ENCODE measurements at places on chromosomes 3 and 15.

DNA sequence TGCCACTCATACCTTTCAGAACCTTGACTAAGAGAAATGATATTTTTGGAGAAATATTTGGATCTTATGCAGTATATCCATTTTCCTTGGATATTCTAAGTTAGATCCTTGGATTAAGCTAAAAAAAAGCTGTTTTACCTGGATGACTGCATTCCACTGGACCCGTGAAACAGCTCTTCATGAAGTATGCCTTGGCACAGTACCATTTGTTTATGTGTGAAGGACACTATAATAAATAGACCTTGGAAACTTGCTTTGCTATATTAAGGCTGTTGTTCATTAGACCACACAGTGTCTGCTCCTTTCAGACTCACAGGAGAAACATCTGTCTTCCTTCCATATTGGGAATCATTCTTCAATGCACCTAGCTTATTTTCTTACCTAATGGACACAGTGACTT is 651.0 kb upstream of the TGFBR2 start:
- no peak for DNase-seq

DNA sequence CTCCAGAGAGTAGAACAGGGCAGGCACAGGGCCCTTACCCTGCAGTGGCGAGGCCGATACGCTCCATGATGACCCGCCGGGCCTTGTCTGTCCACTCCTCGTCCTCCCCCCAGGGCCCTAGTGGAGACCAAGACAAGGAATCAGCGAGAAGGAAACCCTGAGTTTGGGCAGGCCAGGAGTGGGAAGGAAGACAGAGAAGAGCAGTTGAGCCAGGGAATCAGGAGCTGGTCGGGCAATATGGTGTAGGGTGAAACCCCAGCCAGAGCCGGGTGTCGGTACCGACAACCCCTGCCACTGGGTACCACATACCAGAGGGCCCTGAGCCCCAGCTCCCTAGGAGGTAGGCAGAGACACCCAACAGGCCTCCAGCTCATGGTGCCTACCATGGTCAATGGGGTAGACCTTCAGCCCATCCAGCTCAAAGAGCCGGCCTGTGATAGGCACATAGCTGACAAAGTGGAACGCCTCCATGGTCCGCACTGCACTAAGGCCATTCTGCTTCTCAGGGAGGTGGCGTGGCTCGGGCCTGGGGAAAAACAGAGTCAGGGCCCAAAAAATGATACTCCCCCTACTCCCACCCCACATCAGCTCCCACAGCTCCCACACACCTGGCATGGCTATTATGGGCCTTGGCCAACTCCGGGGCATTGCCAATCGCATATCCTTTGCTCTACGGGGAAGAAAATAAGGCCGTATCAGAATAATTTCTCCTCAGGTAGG is 38.0 kb downstream of the SEMA3G start:
- DNase-seq: no peak

DNA sequence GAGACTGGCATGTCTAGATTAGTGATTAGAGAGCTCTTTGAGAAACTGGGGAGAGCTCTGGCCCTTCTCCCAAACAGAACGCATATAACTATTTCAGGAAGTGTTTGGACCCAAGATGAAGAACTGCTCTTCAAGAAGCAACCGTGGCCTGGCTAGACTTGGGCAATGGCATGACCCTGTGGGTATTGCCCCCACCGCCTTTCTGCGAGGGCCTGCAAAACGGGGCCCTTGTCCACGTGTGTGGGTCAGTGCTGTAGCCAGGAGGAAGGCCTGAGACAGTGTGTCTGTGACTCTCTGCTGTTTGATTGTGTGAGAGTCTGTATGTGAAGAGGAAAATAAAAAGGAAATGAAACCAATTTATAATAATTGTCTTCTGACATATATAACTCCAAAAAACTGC is 42.5 kb downstream of the EEFSEC start:
- DNase-seq: no peak

DNA sequence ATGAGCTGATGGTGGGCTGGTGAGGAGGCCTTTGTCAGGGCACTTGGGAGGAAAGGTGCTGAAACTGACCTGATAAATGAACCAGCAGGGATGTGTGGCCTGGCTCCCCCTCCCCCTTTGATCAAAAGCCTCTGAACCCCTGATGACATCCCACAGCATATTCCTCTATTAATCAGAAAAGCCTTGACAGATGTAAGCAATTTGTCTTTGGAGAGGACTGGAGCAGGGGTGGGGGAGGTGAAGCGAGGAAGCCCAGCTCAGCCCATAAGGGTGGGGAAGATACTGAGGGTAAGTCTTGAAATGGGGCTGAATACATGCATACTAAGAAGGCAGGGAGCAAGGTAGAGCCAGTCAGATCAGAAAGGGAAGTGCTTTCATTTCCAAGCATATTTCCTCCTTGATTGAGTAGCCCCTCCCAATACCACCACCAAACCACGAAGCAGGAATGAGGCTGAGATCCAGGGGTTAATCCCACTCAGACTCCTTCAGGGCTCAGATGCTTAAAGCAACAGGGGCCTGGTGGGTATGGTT is 34.7 kb upstream of the MRPS22 start:
- DNase-seq: no peak

DNA sequence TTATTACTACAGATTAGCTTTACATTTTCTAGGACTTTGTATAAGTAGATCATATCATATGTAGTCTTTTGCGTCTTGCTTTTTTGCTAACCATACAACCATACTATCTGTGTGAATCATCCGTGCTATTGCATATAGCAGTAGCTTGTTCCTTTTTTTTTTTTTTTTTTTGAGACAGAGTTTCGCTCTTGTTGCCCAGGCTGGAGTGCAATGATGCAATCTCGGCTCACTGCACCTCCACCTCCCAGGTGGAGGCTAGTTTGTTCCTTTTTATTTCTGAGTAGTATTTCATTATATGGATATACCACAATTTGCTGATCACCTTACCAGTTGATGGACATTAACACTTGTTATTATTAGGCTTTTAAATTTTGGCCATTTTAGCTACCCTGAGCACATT is 54.5 kb upstream of the TBL1XR1 start:
- DNase-seq: no peak

GRCh38 chr15:65551183-65551582 is 20.9 kb downstream of the HACD3 start:
- DNase-seq: no peak

All from T-helper 9 cell (primary cell).